Hindlimb muscle (tissue), 1 donor: ENCODE measurements at places on chromosomes 3 and 15. TPM values are rescaled to one million over a fixed set of nuclear protein-coding genes. Genes with fewer than 3 reads are reported as not detected.

GRCh38 chr3:165346503-165346902 is 150.3 kb upstream of the SLITRK3 start:
- no peak for DNase-seq

DNA sequence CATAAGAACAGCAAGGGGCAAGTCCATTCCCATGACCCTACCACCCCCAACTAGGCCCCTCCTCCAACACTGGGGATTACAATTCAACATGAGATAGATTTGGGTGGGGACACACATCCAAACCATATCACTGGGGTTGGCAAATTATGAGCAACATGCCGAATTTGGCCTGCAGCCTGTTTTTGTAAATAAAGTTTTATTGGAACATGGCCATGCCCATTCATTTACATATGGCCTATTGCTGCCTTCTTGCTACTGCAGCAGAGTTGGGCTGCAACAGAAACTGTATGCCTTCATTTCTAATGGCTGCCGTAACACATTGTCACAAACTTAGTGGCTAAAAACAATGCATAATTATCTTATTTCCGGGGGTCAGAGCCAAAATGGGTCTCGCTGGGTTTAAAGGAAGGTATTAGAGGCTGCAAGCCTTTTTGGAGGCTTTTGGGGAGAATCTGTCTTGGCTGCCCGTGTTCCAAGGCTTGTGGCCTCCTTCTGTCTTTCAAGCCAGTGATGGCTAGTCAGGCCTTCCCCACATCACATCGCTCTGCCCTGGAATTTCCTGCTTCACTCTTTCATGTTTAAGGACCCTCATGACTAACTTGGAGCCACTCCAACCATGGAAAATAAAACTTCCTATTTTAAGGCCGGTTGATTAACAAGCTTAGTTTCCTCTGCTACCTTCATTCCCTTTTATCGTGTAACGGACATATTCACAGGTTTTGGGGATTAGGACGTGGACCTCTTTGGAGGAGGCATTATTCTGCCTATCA is 428.5 kb upstream of the PROK2 start:
- DNase-seq, result no peak

DNA sequence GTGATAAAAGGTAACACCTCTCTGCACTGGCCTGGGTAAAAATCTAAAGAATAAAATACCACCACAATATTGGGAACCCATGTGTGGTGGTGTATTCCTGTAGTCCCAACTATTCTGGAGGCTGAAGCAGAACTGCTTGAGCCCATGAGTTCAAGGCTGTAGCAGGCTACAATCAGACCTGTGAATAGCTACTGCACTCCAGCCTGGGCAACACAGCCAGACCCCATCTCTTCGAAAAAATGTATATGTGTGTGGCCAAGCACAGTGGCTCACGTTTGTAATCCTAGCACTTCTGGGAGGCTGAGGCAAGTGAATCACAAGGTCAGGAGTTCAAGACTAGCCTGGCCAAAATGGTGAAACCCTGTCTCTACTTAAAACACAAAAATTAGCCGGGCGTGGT is 1.8 kb upstream of the RPL14 start:
- DNase-seq, result no peak

DNA sequence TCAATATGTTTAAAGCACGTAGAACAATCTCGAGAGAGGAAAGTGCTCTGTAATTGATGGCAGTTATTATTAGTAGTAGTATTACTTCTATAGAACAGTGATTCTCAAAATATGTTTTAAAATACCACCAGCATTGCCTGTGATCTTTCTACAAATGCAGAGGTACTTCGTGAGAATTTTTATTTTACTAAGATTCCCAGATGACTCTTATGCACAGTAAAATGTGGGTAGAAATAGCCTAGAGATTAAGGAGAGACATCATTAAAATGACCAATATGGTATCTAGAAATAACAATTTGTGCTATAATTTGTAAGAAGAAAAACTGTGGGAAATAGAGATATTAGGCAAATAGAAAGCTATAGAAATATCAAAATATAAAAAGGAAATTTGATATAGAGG is 157.9 kb downstream of the SUCNR1 start:
- no peak for DNase-seq

GRCh38 chr15:88185584-88185983 is 71.0 kb downstream of the NTRK3 start:
- DNase-seq, result no peak

DNA sequence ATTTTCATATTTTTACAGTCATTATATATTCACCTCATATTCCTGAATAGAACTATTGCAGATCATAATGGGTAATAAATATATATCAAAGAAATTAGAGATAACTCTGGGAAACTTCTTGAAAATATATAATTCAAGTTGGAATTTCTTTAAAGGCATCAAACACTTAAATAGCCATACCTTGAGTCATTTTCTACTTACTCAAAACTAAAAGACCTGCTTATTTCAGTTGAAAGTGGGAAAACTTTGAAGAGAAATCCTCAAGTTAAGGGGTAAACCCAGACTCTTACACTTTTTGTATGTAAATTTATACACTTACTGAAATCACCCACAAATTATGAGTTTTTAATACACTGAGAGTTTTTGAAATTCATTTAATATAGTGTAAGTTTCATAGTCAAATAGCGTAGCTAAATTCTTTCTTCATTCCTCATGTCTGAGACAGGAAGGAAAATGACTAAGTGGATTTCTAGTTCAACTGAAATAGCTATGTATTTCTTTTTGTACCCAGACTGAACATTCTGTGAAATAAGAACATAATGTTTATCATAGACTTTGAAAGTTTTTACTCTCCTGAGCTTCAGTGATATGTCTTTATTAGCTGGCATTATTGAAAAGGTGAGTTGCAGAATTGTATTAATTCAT is 4.6 kb upstream of the ALCAM start:
- no peak for DNase-seq

- no peak for DNase-seq
Measured at GRCh38 chr15:59876140-59876539, 128.0 kb upstream of the FOXB1 start.

DNA sequence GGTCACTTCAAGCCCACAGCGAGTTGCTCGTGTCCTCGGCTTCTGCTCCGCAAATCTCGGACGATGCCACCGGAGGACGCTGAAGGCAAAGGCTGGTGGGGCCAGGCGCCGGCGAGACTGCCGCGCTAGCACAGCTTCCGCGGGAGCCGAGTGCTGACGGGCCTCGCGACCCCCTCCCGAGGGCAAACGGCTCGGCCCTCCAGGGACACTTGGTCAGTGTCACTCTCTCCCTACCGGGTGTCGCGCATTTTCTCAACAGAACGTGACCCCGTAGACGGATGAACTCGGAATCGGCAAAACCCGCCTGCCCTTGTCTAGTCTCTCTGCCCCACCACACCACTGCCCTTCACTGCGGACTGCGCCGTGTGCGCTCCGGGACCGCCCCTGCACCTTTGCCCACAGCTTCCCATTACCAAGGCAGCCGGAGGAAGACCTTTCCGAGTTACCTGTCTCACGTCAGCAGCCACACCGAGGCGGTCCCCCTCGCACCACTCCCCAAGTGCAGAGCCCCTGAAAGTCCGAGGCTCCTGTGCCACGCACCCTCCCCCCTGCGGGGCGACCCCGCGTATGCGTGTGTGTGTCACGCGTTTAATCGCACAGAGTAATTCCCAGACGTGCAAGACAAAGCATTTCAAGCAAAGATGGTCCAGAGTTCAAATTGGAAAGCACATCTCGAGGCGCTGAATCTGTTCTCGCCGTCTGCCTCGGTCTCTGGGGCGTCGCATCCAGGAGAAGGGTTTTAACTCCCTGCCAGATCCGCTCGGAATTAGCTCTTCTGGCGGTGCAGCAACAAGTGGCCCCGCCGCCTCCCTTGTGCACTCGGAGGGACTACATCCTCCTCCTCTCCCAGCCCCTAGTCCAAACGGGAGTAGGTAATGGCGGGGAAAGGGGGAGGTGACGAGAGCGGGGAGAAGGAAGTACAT is 245.0 kb upstream of the TOPAZ1 start:
- DNase-seq, result no peak

DNA sequence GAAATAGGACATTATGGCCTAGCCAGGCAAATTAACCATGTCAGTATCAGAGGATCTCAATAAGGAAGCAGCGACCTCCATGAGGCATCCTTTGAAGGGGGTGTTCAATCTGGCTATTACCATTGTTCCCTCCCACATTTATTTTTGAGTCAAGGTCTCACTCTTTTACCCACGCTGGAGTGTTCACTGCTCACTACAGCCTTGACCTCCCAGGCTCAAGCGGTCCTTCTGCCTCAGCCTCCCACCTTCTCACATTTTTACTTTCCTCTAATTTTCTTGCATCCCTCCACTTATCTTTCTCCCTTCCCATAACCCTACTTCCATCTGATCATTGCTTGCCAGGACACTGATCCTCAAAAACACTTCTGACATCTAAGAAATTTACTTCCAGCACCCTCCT is 654.0 kb upstream of the NR2F2 start:
- DNase-seq, result no peak

DNA sequence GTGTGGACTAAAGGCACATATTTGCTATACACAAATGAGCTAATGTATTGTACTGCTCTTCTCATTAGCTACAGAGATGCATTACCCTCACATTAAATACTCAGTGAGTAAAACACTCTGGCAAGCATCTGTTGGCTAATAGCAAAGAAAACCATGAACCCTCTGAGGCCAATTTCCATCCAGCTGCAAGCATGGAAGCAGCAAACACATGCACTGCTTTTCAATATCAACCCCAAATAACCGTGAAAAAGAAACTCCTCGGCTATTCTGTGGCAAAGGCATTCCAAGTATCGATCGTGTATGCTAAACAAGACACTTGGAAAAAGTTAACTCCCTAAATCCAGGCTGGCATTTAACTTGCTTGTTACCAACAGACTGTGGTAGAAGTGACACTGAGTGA is 67.0 kb downstream of the PEAK1 start:
- DNase-seq, result peak; percentile 59

DNA sequence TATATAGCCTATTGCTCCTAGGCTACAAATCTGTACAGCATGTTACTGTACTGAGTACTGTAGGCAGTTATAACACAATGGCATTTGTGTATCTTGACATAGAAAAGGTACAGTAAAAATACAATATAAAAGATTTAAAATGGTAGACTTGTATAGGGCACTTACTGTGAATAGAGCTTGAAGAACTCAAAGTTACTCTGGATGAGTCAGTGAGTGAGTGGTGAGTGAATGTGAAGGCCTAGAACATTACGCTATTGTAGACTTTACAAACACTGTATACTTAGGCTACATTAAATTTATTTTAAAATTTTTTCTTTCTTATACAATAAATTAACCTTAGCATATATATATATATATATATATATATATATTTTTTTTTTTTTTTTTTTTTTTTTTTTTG is 140.0 kb upstream of the UBE2E1 start:
- DNase-seq, result no peak

DNA sequence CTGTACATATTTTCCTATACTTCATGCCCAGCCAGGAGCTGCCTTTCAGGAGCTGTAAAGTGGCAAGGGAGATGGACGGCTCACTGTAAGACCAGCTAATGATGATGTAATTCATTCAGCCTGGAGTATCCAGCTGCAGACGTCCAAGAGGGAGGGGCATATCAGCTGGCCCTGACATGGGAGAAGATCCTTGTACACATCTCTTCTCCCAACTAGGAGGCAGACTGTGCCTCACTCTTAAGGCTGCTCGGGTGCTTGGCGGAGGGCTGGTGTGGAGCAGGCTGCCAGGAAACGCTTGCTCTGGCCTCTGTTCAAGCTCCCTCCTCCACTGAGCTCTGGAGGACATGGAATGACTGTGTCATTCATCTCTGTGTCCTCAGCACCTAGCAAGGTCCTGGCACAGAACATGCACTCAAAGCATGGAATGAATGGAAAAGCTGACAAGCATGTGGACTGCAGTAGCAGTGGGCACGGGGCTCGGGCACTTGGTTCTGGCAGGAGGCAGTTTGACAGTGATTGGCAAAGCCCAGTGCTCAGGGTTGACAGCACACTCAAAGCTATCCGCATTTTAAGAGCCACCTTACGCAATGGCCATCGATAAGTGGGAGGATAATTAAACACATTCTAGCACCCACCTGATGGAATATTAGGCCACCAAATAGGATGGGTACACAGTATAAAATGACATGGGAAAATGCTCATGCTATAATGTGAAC is 72.4 kb downstream of the TBC1D2B start:
- peak; percentile 82 for DNase-seq

GRCh38 chr3:51373658-51374421 is 11.3 kb upstream of the MANF start:
- DNase-seq, result no peak

GRCh38 chr3:76501315-76501714 is 538.6 kb upstream of the ROBO2 start:
- no peak for DNase-seq

- DNase-seq, result no peak
Measured at GRCh38 chr15:43206054-43206453, 14.8 kb downstream of the EPB42 start.

GRCh38 chr3:81952141-81952540 is 190.7 kb upstream of the GBE1 start:
- DNase-seq, result peak; percentile 32

- DNase-seq, result no peak
Measured at GRCh38 chr3:52845691-52846431, 11.0 kb upstream of the MUSTN1 start.

GRCh38 chr3:66449411-66449974 is 51.3 kb downstream of the LRIG1 start:
- no peak for DNase-seq

DNA sequence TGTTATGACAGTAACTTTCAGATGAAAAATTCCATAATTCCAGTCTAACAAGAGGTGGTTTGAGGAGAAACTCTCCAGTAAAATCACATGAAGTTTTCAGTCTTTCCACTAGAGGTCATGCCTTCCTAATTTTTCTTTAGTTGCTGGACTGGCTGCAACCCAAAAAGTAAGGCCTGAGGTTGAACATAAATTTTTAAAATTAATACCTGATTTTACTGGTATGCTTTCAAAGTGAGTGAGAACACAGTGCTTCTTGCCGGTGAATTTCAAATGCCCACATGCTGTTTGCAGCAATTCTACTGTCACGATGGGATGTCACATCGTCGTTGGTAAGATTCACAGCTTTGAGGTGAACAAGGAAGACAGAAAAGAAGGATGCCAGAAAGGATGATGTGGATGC is 89.0 kb upstream of the FGF12 start:
- no peak for DNase-seq

GRCh38 chr3:38133209-38133556 is 3.7 kb downstream of the ACAA1 start:
- DNase-seq, result no peak

SCAMP5 gene
- 3.9 TPM for polyA plus RNA-seq

MOBP gene
- 0.05 TPM for polyA plus RNA-seq

KLHL6 gene
- 1.6 TPM for polyA plus RNA-seq

FAM81A gene
- 0.49 TPM for polyA plus RNA-seq

ABHD17C gene
- 8.6 TPM for polyA plus RNA-seq

SNURF gene
- polyA plus RNA-seq, result 15.0 TPM

HIGD2B gene
- polyA plus RNA-seq, result not detected

IL17RE gene
- 3.1 TPM for polyA plus RNA-seq

NR1I2 gene
- 0.43 TPM for polyA plus RNA-seq
